ENCODE measurements at places on chromosomes 6 and 20.

DNA sequence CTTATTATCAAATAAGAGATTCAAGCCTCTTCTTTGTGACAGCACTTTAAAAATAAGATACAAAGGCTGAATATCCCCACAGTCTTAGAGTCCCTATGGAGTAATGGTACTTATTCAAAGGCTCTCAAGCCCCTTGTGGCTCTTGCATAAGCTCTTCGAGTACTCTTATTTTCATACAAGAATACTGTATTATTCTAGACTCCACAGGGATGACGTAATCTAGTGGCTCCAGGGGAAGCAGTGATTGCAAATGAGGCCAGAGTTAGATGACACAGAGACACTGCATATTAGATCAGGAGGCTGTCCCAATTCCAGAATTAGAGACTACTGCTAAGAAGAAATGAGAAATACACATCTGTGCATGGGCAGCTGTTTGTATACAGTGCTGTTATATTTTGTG is 1195.9 kb upstream of the MAP3K7 start:
- no peak overlapping the region for H3K27ac ChIP-seq
- H3K27me3 ChIP-seq: no peaks in the 10 kb centered on the region
- no peaks in the 10 kb centered on the region for H3K4me1 ChIP-seq
- H3K4me3 ChIP-seq: no peak overlapping the region

DNA sequence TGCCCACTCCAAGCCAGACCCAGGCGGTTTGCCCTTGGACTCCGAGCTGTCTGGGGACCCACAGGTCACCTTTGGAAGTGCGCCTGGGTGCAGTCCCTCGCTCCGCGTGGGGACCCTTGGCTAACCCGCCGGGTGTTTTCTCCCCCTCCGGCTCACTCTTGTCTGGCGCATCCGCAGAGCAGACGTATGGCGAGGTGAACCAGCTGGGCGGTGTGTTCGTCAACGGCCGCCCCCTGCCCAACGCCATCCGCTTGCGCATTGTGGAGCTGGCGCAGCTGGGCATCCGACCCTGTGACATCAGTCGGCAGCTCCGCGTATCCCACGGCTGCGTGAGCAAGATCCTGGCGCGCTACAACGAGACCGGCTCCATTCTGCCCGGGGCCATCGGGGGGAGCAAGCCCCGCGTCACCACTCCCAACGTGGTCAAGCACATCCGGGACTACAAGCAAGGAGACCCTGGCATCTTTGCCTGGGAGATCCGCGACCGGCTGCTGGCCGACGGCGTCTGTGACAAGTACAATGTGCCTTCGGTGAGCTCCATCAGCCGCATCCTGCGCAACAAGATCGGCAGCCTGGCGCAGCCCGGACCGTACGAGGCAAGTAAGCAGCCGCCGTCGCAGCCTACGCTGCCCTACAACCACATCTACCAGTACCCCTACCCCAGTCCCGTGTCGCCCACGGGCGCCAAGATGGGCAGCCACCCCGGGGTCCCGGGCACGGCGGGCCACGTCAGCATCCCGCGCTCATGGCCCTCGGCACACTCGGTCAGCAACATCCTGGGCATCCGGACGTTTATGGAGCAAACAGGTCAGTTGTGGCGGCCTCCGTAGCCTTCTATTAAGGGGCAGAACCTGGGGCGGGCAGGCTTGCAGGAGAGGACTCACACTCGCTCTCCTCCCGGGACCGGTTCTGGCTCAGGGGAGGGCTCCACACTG is 1.1 kb downstream of the PAX1 start:
- no peaks in the 10 kb centered on the region for H3K36me3 ChIP-seq
- H3K27ac ChIP-seq: no peak overlapping the region
- H3K4me3 ChIP-seq: no peak overlapping the region
- DNase-seq: no peak
- H3K4me1 ChIP-seq: no peaks in the 10 kb centered on the region

DNA sequence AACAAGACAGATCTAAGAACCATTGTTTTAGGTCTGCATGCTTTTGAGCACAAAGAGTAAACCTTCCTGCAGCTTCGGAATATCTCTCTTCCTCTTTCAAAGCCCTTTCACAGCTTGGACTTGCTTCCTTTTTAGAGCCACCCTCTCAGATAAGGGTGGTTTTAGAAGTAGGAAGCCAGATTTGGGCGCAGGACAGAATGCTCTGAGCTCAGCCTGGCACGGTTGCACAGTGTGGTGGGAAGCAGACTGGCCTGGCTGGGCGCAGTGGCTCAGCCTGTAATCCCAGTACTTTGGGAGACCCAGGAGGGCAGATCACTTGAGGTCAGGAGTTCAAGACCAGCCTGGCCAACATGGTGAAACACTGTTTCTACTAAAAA is 35.6 kb upstream of the PNRC1 start:
- H3K27me3 ChIP-seq: no peaks in the 10 kb centered on the region
- H3K4me3 ChIP-seq: no peak overlapping the region
- no peaks in the 10 kb centered on the region for H3K4me1 ChIP-seq
- no peak overlapping the region for H3K27ac ChIP-seq
- DNase-seq: no peak
- no peaks in the 10 kb centered on the region for H3K36me3 ChIP-seq

DNA sequence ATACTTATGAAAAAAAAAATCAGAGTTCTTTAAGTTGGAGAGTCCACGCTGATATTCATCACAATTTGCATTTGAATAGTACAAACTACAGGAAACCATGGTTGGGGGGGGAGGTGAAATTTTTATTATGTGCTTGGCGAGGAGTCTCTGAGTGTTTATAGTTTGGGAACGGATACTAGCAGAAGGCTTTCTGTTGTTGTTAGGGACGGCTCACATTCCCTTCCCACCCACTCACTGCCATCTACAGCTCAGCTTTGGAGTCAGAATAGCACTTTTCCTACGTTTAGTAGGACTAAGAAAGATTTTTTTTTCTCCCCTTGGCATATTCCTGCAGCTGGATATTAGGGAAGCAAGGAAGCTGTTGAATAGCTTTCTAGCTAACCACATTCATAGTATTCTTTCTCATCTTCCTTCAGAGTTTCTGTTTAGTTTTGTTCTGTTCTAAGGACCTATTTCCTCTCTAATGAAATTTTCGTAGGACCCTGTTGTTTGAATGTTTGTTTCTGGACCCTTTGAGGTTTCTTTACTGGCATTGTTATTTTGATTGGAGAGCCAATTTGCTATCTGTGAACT is 235.1 kb upstream of the ZNF217 start:
- no peak overlapping the region for H3K4me3 ChIP-seq
- H3K4me1 ChIP-seq: no peaks in the 10 kb centered on the region

DNA sequence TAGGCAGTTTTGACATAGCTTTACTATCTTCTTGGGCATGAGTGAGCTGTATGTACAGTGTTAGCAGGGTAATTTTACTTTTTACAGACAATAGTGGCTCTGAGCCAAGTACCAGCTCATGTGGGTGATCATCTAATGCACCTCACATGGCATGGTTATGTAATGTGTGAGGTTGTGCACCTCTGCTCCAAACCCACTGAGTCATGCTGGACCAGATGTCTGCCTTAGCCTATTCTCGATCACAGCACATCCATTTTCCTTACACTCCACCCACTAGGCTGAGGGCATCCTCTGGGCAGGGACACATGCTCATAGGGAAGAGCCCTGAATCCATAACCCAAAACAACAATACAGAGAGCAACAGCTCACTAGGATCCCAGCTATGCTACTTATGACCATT is 71.6 kb upstream of the FBXL4 start:
- no peak for DNase-seq
- no peaks in the 10 kb centered on the region for H3K27me3 ChIP-seq
- no peak overlapping the region for H3K27ac ChIP-seq
- no peak overlapping the region for H3K4me3 ChIP-seq
- no peaks in the 10 kb centered on the region for H3K36me3 ChIP-seq

- no peaks in the 10 kb centered on the region for H3K27me3 ChIP-seq
- no peak overlapping the region for H3K27ac ChIP-seq
- no peaks in the 10 kb centered on the region for H3K4me1 ChIP-seq
Measured at GRCh38 chr6:159852877-159853276, 37.9 kb upstream of the MAS1 start.
